ENCODE measurements at places on chromosomes 1 and 21. TPM values are rescaled to one million over a fixed set of nuclear protein-coding genes. Genes with fewer than 3 reads are reported as not detected.

COL8A2 gene
- 1.5 TPM for total RNA-seq

KRTAP10-6 gene
- total RNA-seq = not detected

APCS gene
- not detected for total RNA-seq

SELL gene
- total RNA-seq = not detected

ACTL8 gene
- not detected for total RNA-seq

ADAM30 gene
- not detected for total RNA-seq

OR2L2 gene
- total RNA-seq = not detected

GUCA2B gene
- total RNA-seq = not detected

GCSAML gene
- under 0.01 TPM for total RNA-seq

SLC25A34 gene
- total RNA-seq = 0.68 TPM

CELA2A gene
- not detected for total RNA-seq

ARID4B gene
- total RNA-seq = 37.6 TPM

SRRM1 gene
- 40.5 TPM for total RNA-seq

BEND5 gene
- total RNA-seq = 0.21 TPM

EFNA1 gene
- total RNA-seq = 73.1 TPM

S100A7A gene
- total RNA-seq = under 0.01 TPM

GNG4 gene
- total RNA-seq = not detected

CD247 gene
- not detected for total RNA-seq

CELA3B gene
- not detected for total RNA-seq

INSRR gene
- total RNA-seq = not detected

TDRKH gene
- 7.9 TPM for total RNA-seq

AADACL3 gene
- not detected for total RNA-seq

ST6GALNAC5 gene
- total RNA-seq = 10.3 TPM
